DMS79 treated with DMSO at 0.1 percent for 48 hours (cell line): ENCODE measurements at places on chromosomes 13 and 19.

DNA sequence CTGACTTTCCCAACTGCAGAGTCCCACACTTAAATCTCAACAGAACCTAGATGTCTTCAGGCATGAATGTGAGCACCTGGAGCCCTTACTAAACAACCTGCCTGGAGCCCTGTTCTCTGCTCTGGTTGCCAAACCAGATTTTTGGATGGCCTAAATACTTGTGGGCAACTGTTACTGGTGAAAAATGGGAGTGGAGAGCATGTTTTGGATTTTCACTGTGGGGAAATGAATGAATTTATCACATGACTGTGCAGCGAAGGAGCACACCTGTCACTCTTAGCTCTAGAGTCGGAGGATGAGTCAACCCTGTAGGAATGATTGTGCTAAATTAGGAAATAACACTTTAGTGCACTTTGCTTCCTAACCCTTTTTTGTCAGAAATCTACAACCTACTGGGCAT, 30.3 kb downstream of the SHISA2 start:
- no peak for DNase-seq

- DNase-seq, result no peak
Observed at GRCh38 chr13:94339116-94339687, 140.3 kb downstream of the DCT start.

GRCh38 chr19:10408511-10409283, 5.4 kb upstream of the CDC37 start:
- DNase-seq, result no peak

DNA sequence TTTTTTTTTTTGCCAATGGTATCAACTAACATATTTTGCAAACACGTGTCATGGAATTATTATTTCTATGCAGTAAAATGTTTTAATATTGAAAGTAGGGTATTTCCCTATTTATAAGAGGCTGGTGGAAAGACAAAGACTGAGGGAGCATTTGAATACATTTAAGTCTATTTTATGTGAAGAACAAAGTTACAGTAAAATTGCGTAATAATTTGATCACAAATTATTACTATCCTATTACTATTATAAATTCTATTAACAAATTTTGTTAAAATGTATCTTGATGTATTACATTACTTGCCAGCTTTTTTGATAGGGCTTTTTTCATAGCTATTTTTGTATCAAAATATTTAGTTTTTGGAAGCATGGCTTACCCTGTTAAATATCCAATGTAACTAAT, 58.4 kb downstream of the GPC5 start:
- DNase-seq, result no peak

GRCh38 chr13:24005755-24006281, 108.5 kb upstream of the C1QTNF9B start:
- no peak for DNase-seq

DNA sequence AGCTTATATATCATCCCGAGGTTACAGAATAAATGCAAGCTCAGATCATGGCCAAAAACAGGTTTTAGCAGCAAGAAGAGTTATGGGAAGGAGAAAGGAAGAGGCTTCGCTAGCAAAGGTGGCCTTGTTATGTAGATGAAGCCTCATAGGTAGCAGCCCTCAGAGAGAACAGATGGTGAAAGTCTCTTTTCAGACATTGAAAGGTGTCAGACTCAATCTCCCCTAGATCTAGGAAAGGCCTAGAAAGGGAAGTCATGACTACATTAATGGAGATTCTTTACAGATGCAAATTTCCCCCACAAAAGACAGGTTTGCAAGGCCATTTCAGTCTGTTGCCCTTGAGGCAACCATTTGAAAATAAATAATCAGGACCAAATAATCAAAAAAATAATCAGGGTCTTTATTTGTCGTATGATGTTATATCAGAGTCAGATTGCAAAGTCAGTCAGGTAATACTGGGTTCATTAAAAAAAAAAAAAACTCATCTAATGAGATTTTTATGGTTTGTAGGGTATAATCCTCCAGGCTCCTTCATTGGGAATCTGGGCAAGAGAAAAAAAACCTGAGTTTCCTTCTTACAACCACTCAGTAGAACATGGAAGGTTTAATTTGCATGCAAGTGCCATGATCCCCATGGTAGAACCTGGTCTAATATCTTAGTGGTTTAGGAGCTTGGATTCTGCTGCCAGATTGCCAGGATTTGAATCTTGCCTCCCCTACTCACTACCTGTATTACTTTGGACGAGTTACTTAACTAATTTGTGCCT, 50.8 kb upstream of the HTR2A start:
- DNase-seq, result no peak

DNA sequence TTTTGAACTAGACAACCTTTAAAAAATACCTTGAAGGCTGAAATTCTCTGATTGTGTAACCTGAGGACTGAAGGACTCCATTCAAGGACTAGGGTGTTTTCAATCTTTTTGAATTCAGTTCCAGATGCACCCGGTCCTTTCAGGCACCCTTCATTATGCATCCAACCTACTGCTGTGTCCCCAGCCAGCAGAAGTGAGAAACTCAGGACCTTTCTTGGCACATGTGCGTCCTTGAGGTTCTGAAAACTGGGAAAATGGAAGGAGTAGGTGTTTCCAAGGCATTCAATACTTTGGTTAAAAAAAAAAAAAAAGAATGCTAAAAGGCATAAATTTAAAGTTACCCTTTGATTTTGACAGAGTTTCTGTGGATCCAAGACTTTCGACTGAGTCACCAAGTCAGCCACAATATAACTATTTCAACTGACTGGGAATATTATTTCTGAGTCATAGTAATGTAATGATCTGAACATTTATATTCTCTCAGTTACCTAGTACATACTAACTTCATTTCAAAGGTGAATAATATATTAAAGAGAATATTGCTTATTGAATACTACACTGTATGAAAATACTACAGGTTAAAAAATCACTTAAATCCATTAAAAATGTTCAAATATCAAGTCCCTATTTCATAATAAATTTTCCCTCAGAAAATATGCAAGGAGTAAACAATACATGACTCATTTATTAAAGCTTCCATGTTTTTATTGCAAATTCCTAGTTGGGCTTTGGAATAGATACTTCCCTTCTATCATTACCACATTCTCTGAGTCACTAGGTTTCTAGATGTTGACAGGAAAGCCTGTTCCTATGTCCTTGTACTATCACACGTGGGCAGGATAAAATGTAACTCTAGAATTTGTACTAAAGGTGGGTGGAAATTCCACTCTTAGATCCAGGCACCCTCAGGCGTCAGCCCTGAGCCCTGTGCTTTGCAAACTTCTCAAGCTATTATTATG, 2.4 kb upstream of the ITGBL1 start:
- DNase-seq, result no peak

GRCh38 chr13:114025405-114025713, 51.5 kb upstream of the C13orf46 start:
- DNase-seq, result no peak

DNA sequence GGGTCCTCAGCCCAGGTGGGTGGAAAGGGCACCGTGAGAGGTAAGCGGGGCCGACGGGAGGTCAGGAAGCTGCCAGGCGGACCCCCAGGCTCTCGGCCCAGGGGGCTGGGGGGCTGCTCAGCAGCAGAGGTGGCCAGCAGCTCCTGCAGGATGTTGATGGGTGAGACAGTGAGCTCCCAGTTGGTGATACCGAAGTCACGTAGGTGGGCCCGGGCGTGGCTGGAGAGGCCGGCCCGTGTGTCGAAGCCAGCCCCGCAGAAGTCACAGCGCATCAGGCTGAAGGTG, 13.0 kb downstream of the WIZ start:
- DNase-seq, result no peak

- peak; percentile 56 for DNase-seq
Observed at GRCh38 chr13:71524245-71524612, 342.8 kb downstream of the DACH1 start.

GRCh38 chr19:10929402-10929794, 787 bp downstream of the TIMM29 start:
- no peak for DNase-seq

DNA sequence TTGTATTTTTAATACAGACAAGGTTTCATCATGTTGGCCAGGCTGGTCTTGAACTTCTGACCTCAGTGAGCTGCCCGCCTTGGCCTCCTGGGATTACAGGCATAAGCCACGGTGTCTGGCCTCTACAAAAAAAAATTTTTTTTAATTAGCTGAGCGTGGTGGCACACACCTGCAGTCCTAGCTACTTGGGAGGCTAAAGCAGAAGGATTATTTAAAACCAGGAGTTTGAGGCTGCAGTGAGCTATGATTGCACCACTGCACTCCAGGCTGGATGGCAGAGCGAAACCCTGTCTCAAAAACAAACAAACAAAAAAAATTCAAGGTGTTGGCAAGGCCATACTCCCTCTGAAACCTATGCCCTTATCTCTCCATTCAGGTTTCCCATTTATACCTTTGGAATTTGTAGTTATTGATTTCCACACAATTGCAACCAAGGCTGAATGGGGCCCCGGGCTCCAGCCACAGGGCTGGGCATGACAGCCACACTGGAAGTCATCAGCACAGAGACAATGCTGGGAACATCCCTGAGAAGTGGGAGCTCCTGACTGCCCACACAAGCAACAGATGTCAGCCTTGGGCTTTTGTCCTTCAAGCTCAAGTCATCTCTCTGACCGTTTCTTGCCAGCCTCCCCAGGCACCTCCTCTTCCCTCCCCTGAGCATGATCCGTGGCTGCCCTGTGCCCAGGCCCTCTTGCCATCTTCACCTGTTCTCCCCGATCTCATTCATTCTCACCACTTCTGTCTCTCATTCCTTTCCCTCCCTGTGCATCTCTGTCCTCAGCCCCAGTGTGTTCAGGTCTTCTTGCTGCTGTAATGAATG, 27.2 kb upstream of the CALM3 start:
- DNase-seq, result no peak

- DNase-seq, result no peak
Observed at GRCh38 chr13:72514146-72514545, 213.3 kb downstream of the MZT1 start.

DNA sequence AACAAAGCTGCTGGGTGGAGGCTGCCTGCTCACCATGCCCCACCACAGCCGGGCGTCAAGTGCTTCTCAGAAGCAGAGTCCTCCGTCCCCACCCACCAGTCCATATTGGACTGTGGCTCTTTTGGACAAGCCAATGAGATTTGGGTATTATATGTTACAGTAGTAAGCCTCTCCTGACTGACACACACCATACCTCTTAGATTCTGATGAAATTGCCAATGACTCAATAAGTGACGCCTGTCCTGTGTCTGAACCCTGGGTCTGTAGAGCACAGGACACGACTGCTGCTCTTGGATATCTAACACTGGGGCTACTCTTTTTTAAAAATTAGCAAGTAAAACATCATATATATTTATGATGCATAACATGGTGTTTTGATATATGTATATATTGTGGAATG, 44.8 kb upstream of the UBAC2 start:
- no peak for DNase-seq

- DNase-seq, result no peak
Observed at GRCh38 chr19:15457701-15458484, 6.5 kb downstream of the RASAL3 start.

DNA sequence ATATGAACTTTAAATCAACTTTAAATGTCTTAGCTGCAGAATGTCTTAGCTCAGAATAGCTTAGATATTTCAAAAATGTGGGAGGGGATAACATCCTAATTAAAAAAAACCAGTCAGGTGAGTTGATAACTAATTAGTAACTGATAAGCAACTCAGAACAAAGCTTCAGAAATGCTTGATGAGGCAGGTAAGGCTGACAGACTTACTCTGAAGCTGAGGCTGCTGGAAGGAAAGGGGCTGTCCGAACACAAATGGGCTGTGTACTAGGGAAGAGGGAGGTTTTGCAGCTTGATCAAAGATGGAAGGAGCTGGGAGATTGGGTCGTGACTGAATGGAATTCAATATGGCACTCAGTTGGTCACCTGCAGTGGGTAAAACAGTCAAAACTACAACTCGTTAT, 91.2 kb upstream of the FBXL3 start:
- no peak for DNase-seq

GRCh38 chr19:42255766-42256745, 1.1 kb upstream of the ERF start:
- peak; percentile 37 for DNase-seq

DNA sequence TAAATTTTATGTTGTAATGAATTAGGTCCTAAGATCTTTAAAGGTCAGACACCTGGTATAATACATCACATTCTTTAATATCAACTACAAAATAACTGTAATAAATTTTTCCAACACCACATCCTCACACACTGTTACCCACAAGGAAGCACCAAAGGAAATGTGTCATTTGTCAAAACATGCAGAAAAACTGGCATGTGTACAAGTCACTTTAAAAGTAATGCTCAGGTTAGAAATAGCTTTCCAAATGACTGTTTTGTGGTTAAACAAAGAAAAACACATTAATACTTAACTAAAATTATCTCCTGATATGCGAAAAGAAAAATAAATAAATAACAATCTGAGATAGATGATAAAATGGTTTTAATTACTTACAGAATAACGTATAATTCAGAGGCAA, 74.7 kb downstream of the MZT1 start:
- DNase-seq, result no peak

DNA sequence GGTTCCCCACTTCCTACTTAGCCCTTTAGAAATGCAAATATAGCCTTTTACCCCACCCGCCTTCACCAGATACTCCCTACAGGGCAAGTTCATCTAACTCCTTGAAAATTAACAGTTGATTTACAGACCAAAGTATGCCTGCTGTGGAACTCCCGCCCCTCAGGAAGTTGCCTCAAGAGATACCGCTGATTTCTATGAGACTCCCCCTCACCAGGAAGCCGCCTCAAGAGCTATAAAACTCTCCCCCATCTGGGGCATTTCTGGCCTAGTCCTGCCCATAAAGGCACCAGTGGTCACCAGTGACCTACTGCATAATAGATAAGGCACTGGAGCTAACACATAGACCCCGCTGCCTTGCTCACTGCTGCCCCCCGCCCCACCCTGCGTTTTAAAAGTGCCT, 201.7 kb upstream of the UBL3 start:
- no peak for DNase-seq

DNA sequence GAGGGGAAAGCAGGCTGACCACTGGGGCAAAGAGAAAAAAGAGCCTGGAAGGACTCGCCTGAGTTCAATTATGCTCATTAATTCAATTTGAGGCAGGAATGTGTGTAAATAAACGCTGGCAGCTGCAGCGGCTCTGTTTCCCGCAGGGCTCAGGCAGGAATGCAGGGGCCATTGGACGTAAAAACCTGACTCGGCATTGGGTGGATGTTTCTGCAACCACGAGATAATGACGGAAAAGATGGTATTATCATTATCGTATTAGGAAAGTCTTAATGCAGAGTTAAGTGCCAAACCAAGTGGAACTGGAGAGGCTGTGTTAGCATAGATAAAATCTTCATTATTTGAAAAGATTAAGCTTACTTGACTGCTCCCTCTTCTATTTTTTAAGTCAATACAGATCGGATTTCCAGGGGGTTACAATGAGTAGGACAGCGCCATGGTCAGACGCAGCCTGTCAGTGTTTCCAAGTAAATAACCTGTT, 169.8 kb downstream of the SHISA2 start:
- DNase-seq, result peak; percentile 69

GRCh38 chr13:52012512-52012836, 276 bp downstream of the ALG11 start:
- no peak for DNase-seq

DNA sequence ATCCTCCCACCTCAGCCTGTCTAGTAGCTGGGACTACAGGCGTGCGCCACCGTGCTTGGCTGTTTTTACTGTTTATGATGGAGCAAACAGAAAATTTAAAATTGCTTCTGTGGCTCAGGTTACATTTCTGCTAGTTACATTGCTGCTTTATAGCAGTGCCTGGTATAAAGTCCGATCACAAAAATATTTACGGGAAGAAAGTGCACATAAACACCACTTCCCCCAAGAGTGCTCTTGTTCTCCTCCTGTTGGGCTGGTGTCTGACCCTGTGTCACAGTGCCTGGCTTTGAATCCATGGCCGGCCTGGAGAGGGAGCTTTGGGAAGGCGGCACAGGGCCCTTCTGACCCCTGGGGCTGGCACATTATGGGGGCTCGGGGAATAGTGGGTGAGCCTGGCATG, 11.9 kb downstream of the PRKACA start:
- no peak for DNase-seq

GRCh38 chr13:83829810-83830209, 52.5 kb downstream of the SLITRK1 start:
- DNase-seq, result no peak
